NCI-H187 (cell line): ENCODE measurements at places on chromosomes 5 and 9.

DNA sequence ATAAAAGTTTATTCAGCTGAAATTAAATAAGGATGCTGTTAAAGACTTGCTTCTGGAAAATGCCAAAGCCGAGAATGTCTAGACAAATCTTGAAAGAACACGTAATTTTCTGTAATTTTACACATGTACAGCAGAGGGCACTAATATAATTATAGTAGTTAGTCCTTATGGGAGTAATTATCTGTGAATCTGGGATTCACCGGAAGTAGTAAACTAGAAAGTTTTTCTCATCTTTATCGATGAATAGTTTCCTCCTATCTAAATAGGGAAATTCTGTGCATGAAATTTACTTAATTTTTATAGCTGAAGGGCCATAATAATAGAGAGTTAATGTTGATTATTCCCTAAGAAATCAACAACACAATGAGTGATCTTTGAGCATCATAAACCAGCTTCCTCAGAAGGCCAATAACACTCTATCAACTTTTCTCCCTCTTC lies 18.4 kb upstream of the CNTLN start:
- no peak for DNase-seq

- no peak for DNase-seq
Measured at GRCh38 chr5:146291421-146292074, 47.1 kb upstream of the POU4F3 start.

- DNase-seq, result no peak
Measured at GRCh38 chr5:73603998-73604397, 22.0 kb upstream of the ARHGEF28 start.

DNA sequence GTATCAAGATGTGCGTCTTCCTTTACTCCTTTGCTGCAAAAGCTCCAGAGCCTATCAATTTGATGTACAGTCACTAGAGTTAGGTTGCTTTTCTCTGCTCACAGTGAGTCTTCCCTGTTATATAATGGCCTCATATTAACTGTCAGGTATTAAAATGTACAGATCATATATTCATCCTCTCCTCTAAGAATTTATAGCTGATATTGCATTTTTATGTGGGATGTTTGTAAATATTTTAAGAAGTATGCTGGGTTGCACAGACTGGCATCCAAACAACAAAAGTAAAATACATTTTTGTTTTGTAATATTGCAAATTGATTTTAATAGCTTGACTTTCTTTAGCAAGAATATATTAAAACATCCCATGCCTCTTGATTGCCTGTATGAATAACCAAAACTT lies 139.5 kb downstream of the STARD4 start:
- DNase-seq, result no peak

DNA sequence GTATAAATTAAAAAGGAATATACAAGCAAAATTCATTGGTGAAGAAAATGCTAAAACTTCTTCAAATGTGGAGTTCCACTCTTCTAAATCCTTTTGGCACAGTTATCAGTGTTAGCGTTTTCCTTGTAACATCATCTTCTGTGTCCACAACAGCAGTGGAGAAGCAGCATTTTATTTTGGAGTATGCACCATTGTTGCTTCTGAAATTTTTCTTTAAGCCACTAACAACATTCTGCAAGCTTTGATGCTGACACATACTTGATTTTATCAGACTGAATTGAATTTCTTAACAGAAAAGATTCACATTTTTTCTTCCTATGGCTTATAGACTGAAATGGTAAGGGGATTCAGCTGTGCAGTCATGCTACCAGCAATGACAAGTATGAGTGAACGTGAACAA lies 60.8 kb upstream of the PTGER4 start:
- DNase-seq, result no peak

GRCh38 chr9:112867275-112867991 lies 23.2 kb downstream of the SLC46A2 start:
- DNase-seq, result no peak

DNA sequence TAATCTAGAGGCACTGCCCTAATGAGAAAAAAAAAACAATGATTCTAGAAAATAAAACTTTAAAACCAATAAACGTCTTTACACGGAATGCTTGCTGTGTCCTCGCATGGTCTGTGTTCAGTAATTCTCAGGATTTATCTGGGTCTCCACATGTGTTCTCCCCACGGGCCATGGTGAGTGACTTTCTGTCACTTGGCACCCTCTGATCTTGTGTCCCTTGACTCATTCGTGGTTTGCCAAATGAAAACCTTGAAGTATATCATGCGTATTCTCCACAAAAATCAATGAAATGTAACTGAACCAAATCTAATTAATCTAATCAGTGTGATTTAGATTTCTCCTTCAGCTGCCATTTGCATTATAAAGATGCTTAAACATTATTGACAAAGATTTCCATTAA lies 48.0 kb downstream of the UBE2QL1 start:
- no peak for DNase-seq
